ENCODE measurements at places on chromosomes 7 and 10. TPM values are rescaled to one million over a fixed set of nuclear protein-coding genes. Genes with fewer than 3 reads are reported as not detected.

DNA sequence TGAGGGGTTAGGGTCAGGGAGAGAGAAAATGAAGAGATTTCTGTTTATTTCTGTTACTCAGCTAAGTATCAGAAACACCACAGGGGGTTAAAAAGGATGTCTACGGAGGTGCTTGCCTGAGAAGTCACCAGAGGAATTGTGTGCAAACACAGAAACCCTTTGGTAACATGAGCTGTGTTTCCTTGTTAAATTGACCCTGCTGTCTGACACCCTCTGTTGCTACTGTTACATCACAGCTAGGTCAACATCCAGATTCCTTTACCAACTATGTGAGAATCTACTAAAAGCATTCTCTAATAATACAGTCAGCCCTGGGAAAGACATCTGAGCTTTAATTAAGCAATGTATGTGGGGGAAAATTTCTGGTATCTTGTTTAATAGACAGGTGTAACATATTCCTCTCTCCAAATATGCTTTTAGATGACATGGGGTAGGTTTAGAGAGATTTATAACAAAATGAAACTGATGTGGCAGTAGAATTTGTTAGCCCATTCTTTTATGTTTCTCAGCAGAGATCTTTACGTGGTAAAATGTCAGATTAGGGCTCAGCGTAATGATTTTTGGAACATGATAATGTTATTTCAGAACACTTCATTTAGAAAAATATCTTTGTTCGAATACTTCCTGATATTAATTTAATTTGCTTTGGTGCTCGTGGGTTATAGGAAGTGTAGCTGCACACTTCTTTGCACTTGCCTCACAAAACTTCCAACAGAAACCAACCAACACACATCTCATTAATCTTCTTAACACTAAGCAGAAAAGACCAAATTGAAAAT, 168.0 kb upstream of the AHR start:
- no peak for DNase-seq
- H3K27ac ChIP-seq = no peak overlapping the region
- H3K4me3 ChIP-seq = peak overlapping the region; percentile 23

DNA sequence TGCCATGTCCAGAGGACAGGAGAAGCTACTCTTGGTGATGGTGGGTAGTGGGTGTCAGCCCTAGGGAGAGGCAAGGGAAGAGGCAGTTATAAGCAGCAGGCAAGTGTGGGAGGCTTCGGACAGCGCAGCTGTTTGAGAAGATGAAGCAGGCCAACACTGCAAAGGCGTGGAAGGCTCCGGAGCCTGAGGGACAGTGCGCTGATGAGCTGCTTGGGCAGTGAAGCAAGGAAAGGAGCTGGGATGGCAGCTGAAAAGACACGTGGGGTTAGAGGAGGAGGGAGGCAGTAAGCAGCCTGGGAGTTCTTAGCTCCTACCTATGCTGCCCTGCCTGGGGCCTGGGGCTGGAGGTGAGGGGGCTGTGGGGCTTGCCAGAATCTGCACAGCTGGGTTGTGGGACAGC, 50.1 kb upstream of the CRTAC1 start:
- H3K4me3 ChIP-seq = no peak overlapping the region
- no peaks in the 10 kb centered on the region for H3K4me1 ChIP-seq
- no peaks in the 10 kb centered on the region for H3K27me3 ChIP-seq
- no peaks in the 10 kb centered on the region for H3K36me3 ChIP-seq

GSTO1 gene
- 291 TPM for total RNA-seq

DNA sequence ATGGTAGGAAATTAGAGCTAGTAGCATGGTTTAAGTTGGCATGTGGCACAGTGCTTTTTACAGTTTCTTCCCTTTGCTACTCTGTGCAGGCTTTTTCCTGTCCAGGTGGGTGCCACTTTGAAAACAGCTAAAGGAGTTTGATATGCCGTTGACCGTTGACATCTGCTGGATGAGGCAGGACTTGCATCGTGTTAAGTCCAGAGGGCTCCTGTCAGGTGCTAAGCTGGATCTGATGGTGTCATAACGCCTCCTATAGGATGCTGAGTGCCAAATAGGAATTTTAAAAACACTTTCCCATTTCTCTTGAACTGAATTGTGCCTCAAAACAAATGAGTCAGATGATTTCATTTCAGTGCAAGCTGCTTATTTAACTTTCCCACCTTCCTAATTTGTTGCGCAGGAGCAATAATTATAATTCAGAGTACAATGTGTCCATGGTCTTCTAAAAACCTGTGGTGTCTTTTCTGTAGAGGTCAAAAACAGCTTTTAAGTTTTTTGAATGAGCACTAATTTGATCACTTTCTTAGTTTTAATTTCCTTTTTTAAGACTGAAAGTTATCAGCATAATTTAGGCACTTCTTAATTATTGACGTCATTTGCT, 178.3 kb downstream of the CDCA7L start:
- no peak overlapping the region for H3K4me3 ChIP-seq
- DNase-seq = no peak
- no peak overlapping the region for H3K27ac ChIP-seq
- no peaks in the 10 kb centered on the region for H3K36me3 ChIP-seq
- H3K27me3 ChIP-seq = no peaks in the 10 kb centered on the region

DNA sequence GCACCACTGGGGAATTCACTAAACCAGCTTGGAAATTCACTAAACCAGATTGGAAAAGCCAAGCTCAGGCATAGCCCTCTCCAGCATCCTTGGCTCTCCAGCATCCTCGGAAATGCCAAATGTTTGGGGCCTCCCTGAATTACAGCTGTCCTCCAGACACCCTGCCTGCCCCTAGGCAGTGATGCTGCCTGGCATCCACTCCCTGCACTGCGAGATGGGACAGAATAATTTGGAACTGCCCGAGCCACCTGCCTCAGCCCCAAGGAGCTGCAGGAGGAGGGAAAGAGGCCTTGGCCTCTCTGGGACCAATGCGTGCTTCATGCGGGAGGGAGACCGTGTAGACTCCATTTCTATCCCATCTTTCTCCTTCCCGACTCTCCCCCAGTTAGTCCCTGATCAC, 64.3 kb downstream of the INSIG1 start:
- no peak overlapping the region for H3K4me3 ChIP-seq
- H3K4me1 ChIP-seq = no peaks in the 10 kb centered on the region

- H3K27ac ChIP-seq = no peak overlapping the region
- no peak overlapping the region for H3K4me3 ChIP-seq
Observed at GRCh38 chr7:8154272-8154671, 107.7 kb downstream of the ICA1 start.

DNA sequence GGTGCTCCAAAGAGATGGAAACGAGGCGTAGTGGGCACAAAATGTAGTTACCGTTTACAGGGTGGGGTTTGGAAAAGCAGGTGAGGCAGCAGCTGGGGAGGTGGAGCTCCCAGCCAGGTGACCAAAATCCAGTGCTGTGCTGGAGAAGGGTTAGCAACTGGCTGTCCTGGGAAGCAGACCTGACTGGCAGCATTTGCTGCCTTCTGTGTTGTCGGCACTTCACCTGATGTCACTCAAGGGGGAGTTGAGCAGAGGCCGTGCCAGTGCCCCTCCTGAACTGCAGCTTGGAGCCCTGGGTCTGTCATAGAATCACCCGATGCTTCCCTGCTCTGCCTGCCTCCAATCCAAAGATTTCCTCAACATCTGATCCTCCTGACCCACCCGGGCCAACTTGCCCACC, 12.8 kb downstream of the GCK start:
- H3K36me3 ChIP-seq = no peaks in the 10 kb centered on the region
- H3K4me1 ChIP-seq = no peaks in the 10 kb centered on the region
- DNase-seq = no peak
- no peaks in the 10 kb centered on the region for H3K27me3 ChIP-seq

PLEKHA8 gene
- total RNA-seq = 3.3 TPM

GRCh38 chr7:1200045-1200444, 32.6 kb upstream of the UNCX start:
- no peaks in the 10 kb centered on the region for H3K4me1 ChIP-seq
- DNase-seq = no peak
- no peak overlapping the region for H3K27ac ChIP-seq
- H3K27me3 ChIP-seq = no peaks in the 10 kb centered on the region

GRCh38 chr10:17989908-17990767, 38.4 kb downstream of the SLC39A12 start:
- H3K27me3 ChIP-seq = no peaks in the 10 kb centered on the region
- no peaks in the 10 kb centered on the region for H3K4me1 ChIP-seq
- H3K4me3 ChIP-seq = no peak overlapping the region

GRCh38 chr7:12769444-12769843, 82.0 kb downstream of the ARL4A start:
- no peaks in the 10 kb centered on the region for H3K36me3 ChIP-seq
- no peaks in the 10 kb centered on the region for H3K27me3 ChIP-seq
- H3K4me1 ChIP-seq = no peaks in the 10 kb centered on the region
- H3K27ac ChIP-seq = no peak overlapping the region
- no peak overlapping the region for H3K4me3 ChIP-seq
- no peak for DNase-seq

- no peak overlapping the region for H3K4me3 ChIP-seq
- no peak for DNase-seq
- no peaks in the 10 kb centered on the region for H3K4me1 ChIP-seq
- H3K27me3 ChIP-seq = no peaks in the 10 kb centered on the region
- no peaks in the 10 kb centered on the region for H3K36me3 ChIP-seq
Observed at GRCh38 chr7:103380395-103381191, 33.1 kb downstream of the PSMC2 start.

DNA sequence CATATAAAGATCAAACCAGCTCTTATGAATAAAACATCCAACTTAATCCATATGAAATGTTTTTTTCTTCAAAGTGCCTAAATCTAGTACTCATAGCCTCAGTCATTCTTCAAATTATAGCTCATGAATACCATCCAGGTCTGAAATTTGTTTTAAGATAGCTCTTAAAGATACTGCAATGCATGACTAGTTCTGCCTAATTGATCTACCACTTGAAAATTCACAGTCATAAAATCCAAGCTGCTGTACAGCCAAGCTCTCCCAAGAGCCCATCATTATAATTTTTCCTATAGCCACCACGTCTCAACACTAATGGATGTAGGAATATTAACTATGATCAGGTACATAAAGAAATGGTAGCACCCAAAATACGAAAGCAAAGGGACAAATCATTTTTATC, 87.9 kb upstream of the RNF148 start:
- no peak overlapping the region for H3K27ac ChIP-seq
- peaks cover 7% of the 10 kb centered on the region for H3K36me3 ChIP-seq
- H3K4me3 ChIP-seq = no peak overlapping the region
- H3K27me3 ChIP-seq = no peaks in the 10 kb centered on the region
- no peaks in the 10 kb centered on the region for H3K4me1 ChIP-seq

MBL2 gene
- total RNA-seq = not detected

DRGX gene
- total RNA-seq = not detected

ATXN7L1 gene
- total RNA-seq = 1.7 TPM

DNA sequence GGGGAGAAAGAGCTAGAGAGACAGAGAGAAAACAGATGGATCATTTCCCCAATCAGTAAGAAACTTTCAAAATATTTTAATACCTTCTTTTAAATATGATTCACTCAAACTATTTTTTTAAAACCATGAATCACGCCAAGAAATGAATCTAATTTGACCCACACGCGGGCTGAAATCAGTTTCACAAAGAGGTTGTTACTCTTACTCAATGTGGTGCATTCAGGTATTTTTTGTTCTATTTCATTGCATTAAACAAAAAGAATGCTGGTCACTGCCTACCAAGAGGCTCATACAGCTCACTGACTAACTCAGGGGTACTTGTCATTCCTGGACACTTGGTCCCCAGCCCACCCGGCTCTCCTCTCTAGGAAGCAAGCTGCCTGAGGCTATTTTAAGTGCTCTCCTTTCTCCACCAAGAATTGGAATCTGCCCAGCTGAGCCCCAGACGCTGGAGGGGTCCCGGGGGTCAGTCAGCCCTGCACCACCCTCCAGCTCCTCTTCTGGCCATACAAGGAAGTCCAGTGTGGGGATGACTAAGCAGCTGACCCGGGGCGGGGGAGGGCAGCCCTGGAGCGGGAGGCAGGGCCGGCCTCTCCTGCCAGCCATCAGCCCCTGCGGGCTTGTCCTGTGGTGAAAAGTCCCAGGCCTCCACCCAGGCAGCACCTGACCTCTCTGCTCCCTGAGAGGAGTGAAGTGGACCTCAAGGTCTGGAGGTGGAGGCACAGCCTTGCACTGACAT, 21.7 kb upstream of the PFKP start:
- DNase-seq = no peak
- H3K4me1 ChIP-seq = no peaks in the 10 kb centered on the region
- no peak overlapping the region for H3K4me3 ChIP-seq

DNA sequence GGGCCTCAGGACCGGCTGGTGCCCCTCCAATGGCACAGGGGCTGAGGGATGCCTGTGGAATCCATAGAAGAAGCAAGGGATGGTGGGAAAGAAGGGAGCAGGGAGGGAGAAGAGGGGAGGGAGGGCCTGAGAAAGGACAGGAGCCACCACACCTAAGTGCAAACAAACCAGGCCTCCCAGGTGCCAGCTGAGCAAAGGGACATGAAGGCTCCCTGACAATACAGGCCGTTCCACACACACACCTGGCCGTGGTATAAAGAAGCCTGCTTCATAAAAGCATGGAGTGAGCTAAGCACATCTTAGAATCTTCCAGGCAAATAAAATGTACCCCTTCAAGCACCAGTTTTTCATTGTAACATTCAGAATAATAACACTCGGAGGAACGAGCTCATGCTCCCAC, 54.0 kb downstream of the OAT start:
- no peaks in the 10 kb centered on the region for H3K27me3 ChIP-seq
- no peak for DNase-seq
- H3K4me1 ChIP-seq = no peaks in the 10 kb centered on the region

- H3K27me3 ChIP-seq = no peaks in the 10 kb centered on the region
- no peak overlapping the region for H3K4me3 ChIP-seq
- no peak for DNase-seq
- no peaks in the 10 kb centered on the region for H3K36me3 ChIP-seq
- H3K27ac ChIP-seq = no peak overlapping the region
Observed at GRCh38 chr10:97991871-97992270, 38.5 kb downstream of the CRTAC1 start.

DNA sequence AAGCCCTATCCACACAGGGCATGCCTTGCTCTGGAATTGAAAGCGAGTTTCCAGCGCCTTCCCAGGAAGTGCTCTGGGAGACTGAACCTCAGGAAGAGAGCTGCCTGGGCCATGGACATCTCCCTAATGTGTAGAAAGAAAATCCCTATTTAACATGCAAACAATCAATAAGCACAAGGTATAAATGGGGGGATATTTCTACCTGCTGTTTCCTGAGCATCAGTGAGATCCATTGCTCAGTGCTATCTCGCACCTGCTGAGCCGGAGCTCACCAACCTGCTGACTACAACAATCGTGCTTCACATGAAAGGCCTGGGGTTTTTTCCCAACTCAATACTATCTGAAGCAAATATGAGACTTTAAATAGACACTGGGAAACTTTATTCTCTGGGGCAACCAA, 584.0 kb downstream of the GLRX3 start:
- H3K36me3 ChIP-seq = no peaks in the 10 kb centered on the region
- no peak overlapping the region for H3K4me3 ChIP-seq
- no peaks in the 10 kb centered on the region for H3K4me1 ChIP-seq

GRCh38 chr7:29113384-29114102, 32.8 kb downstream of the CPVL start:
- H3K4me3 ChIP-seq = no peak overlapping the region
- H3K27me3 ChIP-seq = no peaks in the 10 kb centered on the region
- no peak overlapping the region for H3K27ac ChIP-seq
- DNase-seq = no peak

LRRN3 gene
- 6.6 TPM for total RNA-seq

Measured in right atrium auricular region (tissue), 2 donors.